ENCODE measurements at places on chromosomes 13 and 19.

DNA sequence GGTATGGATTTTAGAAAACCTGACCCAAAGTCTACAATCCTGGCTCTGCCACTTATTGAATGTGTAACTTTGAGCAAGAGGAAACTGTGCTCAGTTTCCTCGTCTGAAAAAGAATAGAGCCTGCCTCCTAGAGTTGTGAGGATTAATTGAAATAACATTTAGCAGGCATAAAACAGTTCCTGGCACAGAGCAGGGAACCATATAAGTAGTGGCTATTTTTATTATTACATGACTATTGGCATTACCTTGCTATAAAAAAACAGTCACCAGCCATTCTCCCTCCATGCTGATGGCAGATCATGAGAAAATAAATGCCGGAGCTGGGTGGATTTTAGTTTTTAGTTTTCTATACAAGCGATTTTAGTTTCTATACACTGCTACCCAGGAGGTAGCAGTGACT lies 5.8 kb downstream of the DOCK9 start:
- DNase-seq, result no peak

GRCh38 chr13:59119475-59119874 lies 1044.3 kb downstream of the DIAPH3 start:
- no peak for DNase-seq

- DNase-seq, result no peak
Observed at GRCh38 chr19:16457195-16457953, 14.4 kb downstream of the EPS15L1 start.

DNA sequence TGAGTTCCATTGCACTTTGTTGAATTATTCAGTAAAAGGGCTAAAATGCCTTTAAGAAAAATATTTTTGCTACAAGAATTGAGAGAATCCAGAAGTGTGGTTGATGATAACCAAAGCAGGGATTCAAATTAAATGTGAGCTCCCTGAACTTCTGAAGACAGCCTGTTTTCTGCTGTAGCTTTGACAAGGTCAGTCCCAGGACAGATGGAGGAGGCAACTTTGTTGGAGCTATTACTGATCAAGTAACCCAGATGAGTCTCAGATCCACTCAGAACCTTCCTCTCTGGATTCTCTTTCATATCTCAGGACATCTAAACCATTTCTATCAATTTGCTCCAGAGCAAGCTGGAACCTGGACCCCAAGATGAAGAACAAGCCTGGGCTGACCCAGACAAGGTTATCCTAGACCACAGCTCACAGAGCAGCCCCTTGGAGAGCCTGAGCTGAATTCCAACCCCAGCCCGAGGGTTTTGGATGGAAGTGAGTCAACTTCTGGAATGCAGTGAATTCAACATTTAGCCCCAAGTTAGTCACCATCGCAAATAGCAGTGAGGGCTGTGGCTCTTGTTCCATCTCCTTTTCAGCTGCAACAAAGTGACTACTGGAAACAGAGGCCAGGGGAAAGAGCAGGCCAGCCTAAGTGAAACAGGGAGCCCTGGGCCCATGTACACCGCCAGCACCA lies 137.8 kb upstream of the TSC22D1 start:
- DNase-seq, result no peak

DNA sequence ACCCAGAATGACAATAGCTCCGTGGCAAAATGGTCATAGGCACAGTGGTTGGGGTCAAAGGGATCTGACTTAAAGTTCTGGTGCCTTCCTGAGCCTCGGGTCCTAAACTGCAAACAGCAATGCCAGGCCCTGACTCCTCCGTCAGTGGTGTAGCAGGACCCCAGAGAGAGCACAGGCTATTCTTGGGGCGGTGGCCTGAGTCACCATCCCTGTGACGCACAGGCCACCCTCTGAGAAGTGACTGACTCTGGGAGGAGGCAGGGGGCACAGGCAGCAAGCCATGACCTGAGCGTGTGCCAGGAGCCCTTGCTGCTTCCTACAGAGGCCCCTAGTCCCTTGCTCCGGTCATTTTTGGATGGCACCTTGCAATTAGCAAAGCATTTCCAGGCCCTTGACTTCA lies 18.7 kb downstream of the PLVAP start:
- no peak for DNase-seq
